ENCODE measurements at places on chromosomes 6 and 20.

DNA sequence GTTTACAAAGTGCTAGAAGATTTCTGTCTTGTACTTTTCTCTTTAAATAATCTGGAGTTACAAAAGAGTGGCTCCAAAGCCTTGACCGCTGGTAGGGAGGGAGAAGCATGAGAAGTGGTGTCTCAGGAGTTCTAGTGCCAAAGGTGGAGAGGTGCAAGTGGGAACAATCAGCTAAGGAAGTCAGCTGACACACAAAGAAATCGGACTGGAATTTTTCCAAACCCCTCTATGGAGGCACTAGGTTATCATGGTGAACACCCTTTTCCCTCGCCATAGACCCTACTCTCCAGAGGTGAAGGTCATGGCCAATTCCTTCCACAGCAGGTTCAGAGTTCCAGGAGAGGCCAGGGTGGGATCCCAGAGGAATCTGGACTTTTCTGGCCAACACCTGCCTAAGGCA lies 14.8 kb downstream of the PLAGL2 start:
- DNase-seq: no peak

DNA sequence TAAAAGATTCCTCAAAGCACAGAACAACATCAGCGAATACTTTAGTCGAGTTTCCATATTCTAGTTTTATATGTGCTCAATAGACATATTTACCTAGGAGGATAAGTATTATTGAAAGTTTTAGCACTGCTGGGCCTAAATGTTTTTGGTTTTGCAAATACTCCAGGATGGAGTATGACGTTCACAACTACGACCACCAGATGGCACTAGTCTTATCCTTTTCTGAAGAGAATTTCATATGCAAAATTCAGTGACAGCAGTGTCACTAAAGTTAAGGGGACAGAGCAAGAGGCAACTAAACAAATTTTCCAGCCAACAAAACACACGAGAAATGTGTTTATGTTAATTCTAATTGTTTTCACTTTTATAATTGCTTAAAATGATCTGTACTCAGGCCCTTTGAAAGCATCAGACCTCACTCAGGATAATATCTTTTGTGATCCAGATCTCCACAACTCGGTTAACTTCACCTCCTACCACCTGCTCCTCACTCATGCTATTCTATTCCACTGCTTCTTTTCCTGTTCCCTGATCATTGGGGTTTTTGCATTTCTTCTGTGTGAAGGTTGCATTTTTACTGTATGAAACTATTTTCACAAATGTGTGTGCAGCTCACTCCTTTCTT lies 220.8 kb downstream of the TRDN start:
- DNase-seq: peak; percentile 77

GRCh38 chr20:13915284-13915683 lies 75.1 kb downstream of the SEL1L2 start:
- DNase-seq: no peak

GRCh38 chr20:1861347-1861976 lies 33.7 kb upstream of the SIRPA start:
- DNase-seq: no peak
